HuH-7.5 (cell line): ENCODE measurements at places on chromosomes 12 and 14.

GRCh38 chr14:49467091-49467490 lies 119.1 kb downstream of the RPS29 start:
- DNase-seq: no peak

- no peak for DNase-seq
These were observed 238.0 kb upstream of the FOXN3 start for GRCh38 chr14:89654998-89655397.

- DNase-seq: no peak
These were observed 84.3 kb upstream of the GTF2A1 start for GRCh38 chr14:81305065-81305464.

DNA sequence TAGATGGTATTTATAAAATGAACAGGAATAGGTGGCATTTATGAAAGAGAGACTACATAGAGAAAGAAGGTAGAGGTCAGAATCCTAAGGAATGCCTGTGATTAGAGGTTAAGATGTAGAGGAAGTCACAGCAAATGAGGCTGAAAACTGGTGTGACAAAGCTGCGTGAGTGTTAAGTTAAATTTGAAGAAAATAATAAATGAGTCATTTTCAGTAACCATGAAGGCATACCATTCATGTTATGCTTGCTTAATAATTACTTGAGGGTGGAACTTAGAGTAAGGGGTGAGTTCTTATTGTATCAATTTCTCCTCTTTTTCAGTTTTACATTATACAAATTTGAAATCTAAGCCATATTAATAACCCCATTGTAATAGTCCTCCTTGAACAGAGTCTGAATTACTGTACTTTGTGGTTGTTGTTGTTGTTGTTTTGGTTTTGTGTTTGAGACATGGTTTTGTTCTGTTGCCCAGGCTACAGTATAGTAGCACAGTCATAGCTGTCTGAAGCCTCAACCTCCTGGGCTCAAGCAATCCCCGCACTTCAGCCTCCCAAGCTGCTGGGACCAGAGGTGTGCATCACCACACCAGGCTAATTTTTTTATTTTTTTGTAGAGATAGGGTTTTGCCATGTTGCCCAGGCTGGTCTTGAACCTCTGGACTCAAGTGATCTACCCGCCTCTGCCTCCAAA lies 761.5 kb downstream of the GALC start:
- no peak for DNase-seq

DNA sequence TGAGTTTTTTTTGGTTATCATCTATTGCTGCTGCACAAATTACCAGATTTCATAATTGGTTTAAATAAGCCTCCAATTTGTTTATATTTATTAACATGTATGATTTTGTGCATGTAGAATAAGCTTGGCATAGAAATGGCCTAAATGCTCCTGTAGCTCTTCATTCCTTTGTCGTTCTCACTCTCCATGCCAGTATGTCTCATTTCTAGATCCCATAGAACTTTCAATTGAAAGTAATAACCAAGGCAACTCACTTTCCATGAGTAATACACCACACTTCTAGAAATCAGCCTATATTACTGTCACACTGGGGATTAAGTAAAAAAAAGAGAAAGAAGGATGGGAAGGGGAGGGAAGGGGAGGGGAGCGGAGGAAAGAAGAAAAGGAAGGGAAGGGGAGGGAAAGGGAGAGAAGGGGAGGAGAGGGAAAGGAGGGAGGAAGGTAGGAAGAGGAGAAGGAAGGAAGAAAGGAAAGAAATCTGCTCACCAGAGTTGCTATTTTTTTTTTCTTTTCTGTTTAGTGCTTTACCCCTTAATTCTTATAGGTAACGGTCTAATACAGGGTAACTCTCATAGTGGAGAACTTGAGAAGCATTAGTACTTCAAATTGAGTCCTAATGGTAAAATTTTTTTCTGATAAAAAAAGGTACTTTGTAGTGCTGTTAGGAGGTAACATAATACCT lies 45.6 kb downstream of the MDM2 start:
- no peak for DNase-seq

GRCh38 chr14:23093991-23094665 lies 808 bp downstream of the ACIN1 start:
- no peak for DNase-seq

GRCh38 chr12:96195845-96196451 lies 1.8 kb downstream of the ELK3 start:
- DNase-seq: peak; percentile 29

DNA sequence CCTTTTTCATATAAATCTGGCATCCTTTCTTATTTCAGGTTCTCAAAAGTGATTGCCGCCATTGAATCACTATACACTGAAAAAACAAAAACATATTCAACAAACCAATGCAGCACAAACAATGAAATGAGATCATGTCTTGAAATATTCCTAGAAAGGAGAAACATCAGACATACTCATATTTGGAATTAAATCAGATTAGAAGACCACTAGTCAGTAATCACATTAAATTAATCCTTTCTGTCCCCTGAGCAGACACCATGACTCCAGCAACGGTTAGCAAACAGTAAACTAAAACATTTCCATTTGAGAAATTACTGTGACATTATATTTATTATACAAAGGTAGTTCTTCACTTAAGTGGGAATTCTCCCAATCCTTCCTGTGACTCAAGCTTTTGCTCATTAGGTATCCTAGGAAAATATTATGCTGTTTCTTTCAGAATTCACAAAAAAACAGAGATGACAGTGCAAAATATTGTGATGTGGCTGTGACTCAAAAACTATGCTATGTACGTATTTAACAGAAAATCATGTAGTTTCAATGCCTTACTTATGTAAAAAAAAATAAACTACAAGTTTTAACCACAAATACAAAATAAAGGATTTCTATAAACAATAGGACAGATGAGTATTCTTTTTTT lies 29.7 kb downstream of the CPNE8 start:
- no peak for DNase-seq

GRCh38 chr14:93054006-93054405 lies 61.7 kb downstream of the ITPK1 start:
- DNase-seq: no peak

DNA sequence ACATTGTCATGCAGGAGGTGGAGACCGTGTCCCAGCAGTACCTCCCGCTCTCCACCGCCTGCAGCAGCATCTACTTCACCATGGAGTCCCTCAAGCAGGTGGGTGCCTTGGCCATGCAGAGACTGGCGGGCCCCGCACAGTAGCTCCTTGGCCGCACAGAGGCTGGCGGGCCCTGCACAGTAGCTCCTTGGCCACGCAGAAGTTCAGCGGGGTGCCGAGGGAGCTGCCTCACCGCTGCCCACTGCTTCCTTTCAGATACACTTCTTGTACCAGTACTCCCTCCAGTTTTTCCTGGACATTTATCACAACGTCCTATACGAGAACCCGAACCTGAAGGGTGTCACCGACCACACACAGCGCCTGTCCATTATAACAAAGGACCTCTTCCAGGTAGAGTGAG lies 47.7 kb downstream of the HSP90AA1 start:
- no peak for DNase-seq

DNA sequence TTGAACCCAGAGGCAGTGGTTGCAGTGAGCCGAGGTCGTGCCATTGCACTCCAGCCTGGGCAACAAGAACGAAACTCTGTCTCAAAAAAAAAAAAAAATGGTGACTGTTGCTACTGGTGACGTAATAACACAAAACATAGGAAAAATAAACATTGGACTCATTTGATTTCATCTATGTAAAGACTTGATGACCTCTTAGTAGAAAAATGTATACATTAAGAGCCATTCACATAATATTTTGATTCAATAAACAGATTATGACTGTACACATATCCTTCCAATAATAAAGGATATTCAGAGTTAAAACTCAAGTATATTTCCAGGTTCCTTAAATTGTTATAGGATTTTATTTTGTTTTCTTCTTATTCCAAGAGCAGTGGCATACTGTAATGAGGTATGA lies 65.7 kb upstream of the AEBP2 start:
- DNase-seq: no peak

DNA sequence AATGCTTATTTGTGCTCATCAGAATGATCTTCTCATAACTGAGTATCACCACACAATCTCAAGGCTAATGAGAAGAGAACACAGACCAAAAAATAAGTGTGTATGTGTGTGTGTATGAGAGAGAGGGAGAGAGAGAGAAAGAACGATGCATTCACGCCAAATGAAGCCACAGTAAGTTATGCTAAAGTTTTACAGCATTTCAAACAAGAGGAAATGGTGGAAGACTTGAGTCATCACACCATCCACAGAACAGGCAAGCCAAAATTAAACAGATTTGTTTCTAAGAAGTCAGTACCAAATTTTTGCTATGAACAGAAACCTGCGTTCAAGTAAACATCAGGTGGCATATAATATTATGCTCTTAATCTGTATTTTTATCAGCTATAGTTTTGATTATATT lies 141.2 kb downstream of the MED13L start:
- DNase-seq: no peak

GRCh38 chr12:123055281-123055766 lies 74.8 kb downstream of the ARL6IP4 start:
- no peak for DNase-seq

- no peak for DNase-seq
These were observed 29.0 kb upstream of the ELK3 start for GRCh38 chr12:96164951-96165811.

GRCh38 chr14:68393259-68393658 lies 399.6 kb downstream of the ZFP36L1 start:
- no peak for DNase-seq

DNA sequence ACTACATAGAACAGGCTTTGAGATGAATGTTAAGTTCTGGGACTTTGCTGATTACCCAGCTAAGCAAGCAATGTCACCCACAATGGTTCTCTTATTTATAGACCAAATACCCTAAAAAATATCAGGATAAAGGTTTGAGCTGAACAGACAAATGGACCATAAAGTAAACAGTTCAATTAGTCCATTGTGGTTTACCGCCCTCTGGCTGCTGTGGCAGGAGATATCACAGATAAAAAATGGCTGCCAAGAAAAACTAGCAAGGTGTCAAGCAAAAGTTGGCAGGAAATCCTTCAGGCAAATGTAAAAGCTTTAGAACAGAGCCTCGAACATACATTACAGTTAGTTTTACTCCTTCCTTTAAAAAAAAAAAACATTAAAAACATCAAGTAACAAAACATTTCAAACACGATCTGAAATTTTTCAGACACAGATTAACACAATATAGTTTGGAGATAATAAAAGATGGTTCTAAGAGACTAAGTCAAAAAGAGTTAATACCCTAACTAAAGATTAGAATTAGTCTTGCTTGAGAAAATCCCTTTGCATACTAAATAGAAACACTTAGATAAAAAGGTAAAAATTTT lies 41.3 kb downstream of the MED13L start:
- DNase-seq: no peak

DNA sequence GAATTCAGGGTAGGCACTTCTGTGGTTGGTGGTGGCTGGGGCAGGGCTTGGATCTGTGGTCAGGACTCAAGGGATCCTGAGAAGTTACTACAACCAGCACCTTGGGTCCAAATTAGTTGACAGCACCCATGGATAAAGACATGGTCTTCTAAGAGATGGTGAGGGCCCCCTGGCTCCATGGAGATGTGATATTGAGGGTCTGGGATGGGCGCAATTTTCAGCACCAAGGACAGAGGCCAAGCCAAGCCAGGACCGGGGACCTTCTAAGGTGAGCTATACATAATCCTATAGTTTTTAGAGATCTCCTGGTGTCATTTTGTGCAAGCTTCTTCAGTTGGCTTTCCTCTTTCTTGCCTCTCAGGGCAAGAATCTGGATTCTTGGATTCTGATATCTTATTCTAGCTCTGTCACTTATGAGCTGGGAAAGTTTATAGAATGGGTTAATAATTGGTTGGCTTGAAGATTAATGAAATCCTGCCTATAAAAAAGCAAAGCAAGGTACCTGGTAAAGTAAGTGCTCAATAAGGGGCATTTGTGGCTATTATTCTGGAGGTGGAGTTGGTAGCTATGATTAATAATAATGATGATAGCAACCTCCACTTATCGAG lies 130.1 kb upstream of the LHX5 start:
- DNase-seq: peak; percentile 29

DNA sequence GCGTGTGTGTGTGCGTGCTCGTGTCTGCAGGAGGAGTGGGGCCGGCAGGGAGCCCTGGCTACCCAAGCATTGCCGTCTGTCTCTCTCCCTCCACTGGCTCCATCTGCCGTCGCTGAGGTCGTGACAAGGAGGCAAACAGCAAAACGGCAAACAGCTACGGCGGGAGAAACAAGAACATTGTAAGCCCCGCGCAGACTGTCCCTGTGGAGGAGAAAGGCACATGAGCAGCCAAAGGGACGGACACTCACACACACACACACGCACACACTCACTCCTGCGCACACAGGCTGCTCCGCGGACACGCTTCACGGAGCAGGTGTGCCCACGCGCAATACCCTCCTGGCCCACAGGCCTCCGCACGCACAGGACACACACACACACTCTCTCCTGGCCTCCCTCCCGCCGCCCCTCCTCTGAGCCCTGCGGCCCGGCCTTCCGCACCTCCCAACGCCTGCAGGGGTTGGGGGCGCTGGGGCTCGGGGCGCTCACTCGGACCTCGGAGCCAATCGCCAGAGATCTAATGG lies 905 bp downstream of the CISTR start:
- no peak for DNase-seq

- DNase-seq: no peak
These were observed 339.5 kb downstream of the AEBP2 start for GRCh38 chr12:19778797-19779196.

- DNase-seq: peak; percentile 39
These were observed 110.5 kb downstream of the ASCL4 start for GRCh38 chr12:107884769-107885694.

GRCh38 chr14:55803873-55804553 lies 224.0 kb downstream of the KTN1 start:
- DNase-seq: no peak
